Aorta (tissue), 5 donors: ENCODE measurements at places on chromosomes 12 and 14.

DNA sequence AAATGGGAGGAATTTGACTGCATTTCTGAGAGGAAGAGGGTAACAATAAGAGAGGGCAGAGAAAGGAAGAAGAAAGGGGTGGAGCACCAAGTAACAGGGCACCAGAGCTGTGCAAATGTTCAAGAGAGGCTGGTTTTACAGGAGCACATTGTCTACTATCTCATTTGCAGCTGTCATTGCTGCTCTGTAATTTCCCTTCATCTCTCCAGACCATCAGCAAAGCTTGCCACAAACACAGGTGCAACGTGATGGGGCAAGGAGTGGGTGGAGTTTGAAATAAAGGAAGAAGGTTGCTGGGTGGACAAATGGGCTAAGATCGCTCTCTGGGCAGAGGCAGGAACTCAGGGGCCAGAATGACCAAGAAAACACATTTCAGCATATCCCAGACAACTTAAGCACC lies 47.9 kb upstream of the PLEKHG6 start:
- DNase-seq, result no peak

- peak; percentile 91 for DNase-seq
Observed at GRCh38 chr12:14884458-14884878, 1.2 kb downstream of the MGP start.

GRCh38 chr14:21498540-21499526 lies 12.3 kb downstream of the METTL3 start:
- DNase-seq, result no peak

- DNase-seq, result no peak
Observed at GRCh38 chr14:73333031-73333430, 95.7 kb downstream of the PAPLN start.

DNA sequence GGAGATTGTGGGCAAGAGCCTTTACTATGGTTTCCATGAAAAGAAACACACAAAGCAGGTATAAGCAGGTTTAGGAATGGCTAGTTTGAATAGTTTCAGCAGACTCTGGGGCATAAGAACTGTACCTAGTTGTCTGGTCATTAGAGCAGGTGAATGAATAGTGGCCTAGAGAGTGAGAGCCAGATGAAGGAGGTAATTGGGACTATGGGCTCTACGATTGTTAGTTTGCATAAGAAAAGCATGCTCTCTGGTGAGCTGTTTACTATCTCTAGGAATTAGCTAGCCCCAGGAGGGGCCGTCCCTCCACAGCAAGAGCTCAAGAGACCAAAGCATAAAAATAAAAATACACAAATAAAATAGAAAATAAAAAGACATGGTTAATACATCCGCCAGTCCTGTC lies 397.5 kb upstream of the GARIN6 start:
- DNase-seq, result no peak

DNA sequence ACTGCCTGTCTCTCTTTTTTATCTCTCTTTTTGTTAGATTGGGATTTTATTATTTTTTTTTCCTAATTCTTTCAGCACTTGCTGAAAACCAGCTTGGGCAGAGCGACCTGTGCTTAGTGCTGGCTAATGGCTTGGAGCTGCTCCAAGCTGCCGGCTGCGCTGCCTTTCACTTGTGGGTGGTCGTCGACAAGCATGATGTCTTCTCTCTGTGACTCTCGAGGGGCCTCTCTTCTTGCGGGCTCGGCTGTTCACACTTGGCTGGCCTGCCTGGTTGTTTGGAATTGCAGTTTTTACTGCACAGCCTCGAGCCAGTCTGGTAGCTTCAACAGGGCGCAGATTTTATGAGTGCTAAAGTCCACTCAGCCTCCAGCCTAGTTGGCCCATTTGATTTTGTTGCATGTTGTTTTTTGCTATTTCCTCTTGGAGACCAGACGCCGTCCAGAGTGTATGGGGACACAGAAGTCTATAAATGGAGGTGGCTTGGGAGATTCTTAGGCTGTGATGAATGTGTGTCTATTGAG lies 18.6 kb downstream of the TPCN1 start:
- DNase-seq, result peak; percentile 67

- DNase-seq, result peak; percentile 90
Observed at GRCh38 chr14:104723651-104724406, at the start of gene ADSS1. ADSS1 (plus strand) TSS chr14:104724229; CDS start chr14:104724271, 42 bp downstream.

- DNase-seq, result no peak
Observed at GRCh38 chr14:59583755-59584154, 7.1 kb upstream of the CCDC175 start.

DNA sequence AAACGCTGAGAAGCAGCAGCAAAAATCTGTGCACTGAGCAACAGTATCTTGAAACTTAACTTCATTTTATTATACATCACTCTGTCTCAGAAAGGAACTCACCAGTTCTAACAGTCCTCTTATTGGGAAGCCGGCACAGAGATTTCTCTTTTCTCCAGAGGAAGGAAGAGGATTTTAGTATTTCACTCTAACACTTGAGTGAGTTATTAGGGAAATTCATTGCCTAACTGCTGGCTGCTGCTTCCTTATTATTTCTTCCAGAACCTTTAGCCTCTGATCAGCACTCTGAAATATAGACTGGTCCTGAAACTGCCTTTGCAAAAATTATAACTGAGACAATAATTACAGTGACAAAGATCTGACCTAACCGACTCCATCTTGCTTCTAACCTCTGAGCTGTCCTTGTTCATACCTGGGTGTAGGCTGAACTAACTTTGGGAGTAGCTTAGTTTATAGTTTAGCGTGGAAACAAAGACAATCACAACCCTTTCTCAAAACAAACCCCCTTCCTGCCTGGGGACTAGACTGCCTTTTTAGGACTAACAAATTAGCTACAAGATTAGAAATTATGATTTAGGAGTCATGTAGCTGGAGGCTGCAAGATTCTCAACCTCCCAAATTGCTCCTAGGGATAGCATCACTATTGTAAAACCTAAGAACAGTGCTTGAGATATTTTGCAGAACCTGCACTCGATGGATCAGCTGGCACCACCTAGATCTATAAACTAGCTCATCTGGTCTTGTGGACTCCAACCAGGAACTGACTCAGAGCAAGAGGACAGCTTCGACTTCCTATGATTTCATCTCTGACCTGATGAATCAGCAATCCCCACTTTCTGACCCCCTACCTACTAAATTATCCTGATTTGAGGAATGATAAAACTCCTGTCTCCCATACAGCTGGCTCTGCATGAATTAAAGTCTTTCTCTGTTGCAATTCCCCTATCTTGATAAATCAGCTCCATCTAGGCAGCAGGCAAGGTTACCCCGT lies 117.5 kb downstream of the DYRK2 start:
- DNase-seq, result no peak
